Activated naive CD8-positive, alpha-beta T cell treated with anti-CD3 and anti-CD28 coated beads, Interleukin-2, amount 10 ng/mL, durations not matched to agents 7 days and 5 days (primary cell): ENCODE measurements at places on chromosomes 4 and X. TPM values are rescaled to one million over a fixed set of nuclear protein-coding genes. Genes with fewer than 3 reads are reported as not detected.

The NXF2 gene
- not detected for total RNA-seq

The TDO2 gene
- total RNA-seq = not detected

- H3K36me3 ChIP-seq = peaks cover 33% of the 10 kb centered on the region
- H3K4me1 ChIP-seq = peaks cover 7% of the 10 kb centered on the region
- H3K27me3 ChIP-seq = no peaks in the 10 kb centered on the region
- DNase-seq = no peak
- H3K4me3 ChIP-seq = no peak overlapping the region
- no peak overlapping the region for H3K27ac ChIP-seq
Observed at GRCh38 chr4:51906167-51906958, 63.4 kb downstream of the DCUN1D4 start.

The ADH1C gene
- not detected for total RNA-seq

- peak overlapping the region; percentile 98 for H3K4me3 ChIP-seq
- H3K27ac ChIP-seq = peak overlapping the region; percentile 99
- H3K4me1 ChIP-seq = peaks cover 32% of the 10 kb centered on the region
- DNase-seq = peak; percentile 66
- no peaks in the 10 kb centered on the region for H3K27me3 ChIP-seq
Observed at GRCh38 chr4:169612871-169613859, 782 bp upstream of the NEK1 start.

The APOO gene
- 24.2 TPM for total RNA-seq

- no peak overlapping the region for H3K4me3 ChIP-seq
- H3K36me3 ChIP-seq = no peaks in the 10 kb centered on the region
- H3K27me3 ChIP-seq = no peaks in the 10 kb centered on the region
- H3K4me1 ChIP-seq = no peaks in the 10 kb centered on the region
- H3K27ac ChIP-seq = no peak overlapping the region
Observed at GRCh38 chrX:9310616-9311015, 154.2 kb upstream of the TBL1X start.

DNA sequence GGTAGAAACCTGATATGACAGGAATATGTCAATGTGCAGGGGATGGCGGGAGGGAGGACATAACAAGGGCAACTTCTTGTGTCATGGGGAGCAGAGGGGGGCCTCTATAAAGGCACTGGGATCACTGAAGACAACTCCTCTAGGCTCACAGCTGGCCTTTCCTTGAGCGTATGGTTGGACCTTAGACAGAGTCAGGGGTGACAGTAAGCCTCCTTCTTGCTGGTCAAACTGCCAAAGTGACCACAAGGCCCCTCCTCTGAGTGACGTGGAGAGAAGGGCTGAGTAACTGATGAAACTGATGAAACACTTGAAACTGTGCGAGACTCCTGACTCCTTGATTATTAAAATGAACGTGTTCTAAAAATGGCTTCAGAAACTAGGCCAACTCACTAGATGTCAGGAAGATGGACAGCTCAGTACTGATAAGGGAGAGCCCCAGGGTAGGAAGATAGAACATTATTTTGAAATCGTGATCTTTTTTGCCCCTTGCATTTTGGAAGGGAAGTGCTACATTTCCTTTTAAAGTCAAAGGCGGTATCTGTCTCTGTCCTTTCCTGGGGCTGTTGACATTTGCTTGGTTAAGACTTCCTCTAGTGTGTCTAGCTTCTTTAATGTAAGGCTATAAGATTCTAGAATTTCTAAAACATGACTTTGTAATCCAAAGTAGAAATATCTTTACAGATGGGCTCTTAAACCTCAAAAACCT lies 1.6 kb downstream of the RAB33A start:
- H3K36me3 ChIP-seq = peaks cover 9% of the 10 kb centered on the region
- DNase-seq = peak; percentile 49
- H3K4me1 ChIP-seq = peaks cover 31% of the 10 kb centered on the region

The NHS gene
- 1.2 TPM for total RNA-seq

DNA sequence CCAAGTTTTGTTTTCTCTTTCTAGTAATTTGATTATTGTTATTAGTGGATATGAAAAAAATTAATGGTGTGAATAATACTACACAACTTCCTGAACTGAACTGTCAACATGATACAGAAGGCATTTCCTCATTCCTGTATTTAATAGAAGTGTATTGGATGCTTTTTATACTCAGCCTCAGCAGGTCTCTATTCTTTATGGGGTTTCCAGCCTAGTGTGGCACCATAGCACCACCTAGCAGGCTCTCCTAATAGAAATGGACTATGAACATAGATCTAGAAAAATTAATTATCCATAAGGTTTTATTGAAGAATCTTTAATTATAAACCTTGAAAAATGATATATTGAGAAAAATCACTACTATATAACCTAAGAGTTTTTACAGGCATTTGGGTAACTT lies 52.4 kb downstream of the GLRB start:
- no peak overlapping the region for H3K27ac ChIP-seq
- H3K27me3 ChIP-seq = no peaks in the 10 kb centered on the region
- no peaks in the 10 kb centered on the region for H3K4me1 ChIP-seq
- no peak for DNase-seq
- H3K4me3 ChIP-seq = no peak overlapping the region

- DNase-seq = no peak
- peaks cover 3% of the 10 kb centered on the region for H3K36me3 ChIP-seq
- peaks cover 27% of the 10 kb centered on the region for H3K4me1 ChIP-seq
- no peaks in the 10 kb centered on the region for H3K27me3 ChIP-seq
- no peak overlapping the region for H3K4me3 ChIP-seq
Observed at GRCh38 chr4:78645853-78646757, 94.5 kb downstream of the ANXA3 start.

The SLC9B1 gene
- total RNA-seq = 2.5 TPM

- DNase-seq = no peak
- H3K36me3 ChIP-seq = peaks cover 38% of the 10 kb centered on the region
- H3K27ac ChIP-seq = peak overlapping the region; percentile 94
- H3K4me1 ChIP-seq = peaks cover 58% of the 10 kb centered on the region
Observed at GRCh38 chrX:79159800-79160199, 15.3 kb downstream of the GPR174 start.

GRCh38 chr4:56906489-56907393 lies 959 bp upstream of the REST start:
- H3K27me3 ChIP-seq = peaks cover 3% of the 10 kb centered on the region
- H3K4me1 ChIP-seq = peaks cover 32% of the 10 kb centered on the region
- peak; percentile 32 for DNase-seq

The CLGN gene
- total RNA-seq = not detected

DNA sequence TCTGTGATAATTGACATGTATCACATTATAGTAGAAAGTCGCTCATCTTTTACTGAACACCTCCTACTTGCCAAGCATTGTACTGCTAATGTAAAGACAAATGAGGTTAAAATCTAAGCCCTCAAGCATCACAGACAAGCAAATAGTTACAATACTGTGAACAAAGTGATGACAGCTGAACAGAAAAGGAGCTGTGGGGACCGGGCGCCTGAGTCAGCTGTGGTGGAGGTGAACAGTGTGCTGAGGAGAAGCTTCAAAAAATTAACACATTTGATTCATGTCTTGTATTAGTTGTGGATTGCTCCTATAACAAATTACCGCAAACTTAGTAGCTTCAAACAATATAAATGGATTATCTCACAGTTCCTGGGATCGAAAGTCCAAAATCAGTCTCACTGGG lies 124.3 kb downstream of the MAPK10 start:
- no peak for DNase-seq
- no peaks in the 10 kb centered on the region for H3K36me3 ChIP-seq
- H3K27ac ChIP-seq = no peak overlapping the region
- H3K4me1 ChIP-seq = no peaks in the 10 kb centered on the region

The DCHS2 gene
- total RNA-seq = 0.17 TPM

The MAGEA6 gene
- not detected for total RNA-seq

- no peaks in the 10 kb centered on the region for H3K4me1 ChIP-seq
- H3K27me3 ChIP-seq = no peaks in the 10 kb centered on the region
- H3K27ac ChIP-seq = no peak overlapping the region
- no peak overlapping the region for H3K4me3 ChIP-seq
- no peak for DNase-seq
- H3K36me3 ChIP-seq = no peaks in the 10 kb centered on the region
Observed at GRCh38 chr4:128358913-128359279, 71.3 kb upstream of the PGRMC2 start.

DNA sequence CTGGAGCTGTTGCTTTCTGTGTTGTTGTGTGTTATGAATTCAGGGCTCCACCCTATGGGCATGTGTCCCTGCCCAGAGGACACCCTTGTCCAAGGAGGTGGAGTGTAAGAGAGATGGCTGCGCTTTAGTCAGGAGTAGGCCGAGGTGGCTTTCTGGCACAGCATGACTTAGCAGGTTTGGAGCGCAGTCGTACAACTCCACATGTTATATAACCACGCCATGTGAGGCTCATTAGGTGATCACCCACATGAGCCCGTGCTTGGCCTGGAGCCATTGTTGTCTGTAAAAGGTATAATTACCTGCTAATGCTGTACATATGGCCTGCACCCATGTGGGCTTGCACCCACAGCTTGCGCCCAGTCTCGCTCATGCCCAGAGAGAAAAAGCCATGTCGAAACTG lies 15.8 kb upstream of the ANAPC4 start:
- H3K4me1 ChIP-seq = no peaks in the 10 kb centered on the region
- no peak for DNase-seq
- peaks cover 14% of the 10 kb centered on the region for H3K36me3 ChIP-seq
- H3K4me3 ChIP-seq = no peak overlapping the region

- H3K27ac ChIP-seq = no peak overlapping the region
- H3K36me3 ChIP-seq = peaks cover 5% of the 10 kb centered on the region
- H3K27me3 ChIP-seq = no peaks in the 10 kb centered on the region
- H3K4me3 ChIP-seq = no peak overlapping the region
- no peak for DNase-seq
- peaks cover 5% of the 10 kb centered on the region for H3K4me1 ChIP-seq
Observed at GRCh38 chrX:19592952-19593351, 77.6 kb upstream of the MAP3K15 start.
